ENCODE measurements at places on chromosomes 6 and 20.

DNA sequence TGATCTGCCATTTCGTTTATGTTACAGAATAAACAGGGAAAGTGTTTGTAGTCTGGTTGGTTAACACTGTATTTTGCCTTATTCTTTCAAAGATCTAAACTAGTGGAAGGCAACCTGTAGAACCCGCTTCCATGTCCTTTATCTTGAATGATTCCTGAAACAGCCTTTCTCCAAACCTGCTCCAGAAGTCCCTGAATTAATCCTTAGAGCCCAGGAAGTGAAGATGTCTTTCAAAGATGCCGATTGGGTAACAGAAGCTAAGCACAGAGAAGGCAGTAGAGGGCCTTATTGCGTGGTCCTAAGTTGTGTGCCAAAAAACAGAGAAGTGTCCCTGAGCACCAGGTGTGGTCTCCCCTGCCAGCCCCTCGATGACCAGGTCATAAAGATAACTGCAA is 19.2 kb upstream of the ZSCAN16 start:
- no peak for DNase-seq

DNA sequence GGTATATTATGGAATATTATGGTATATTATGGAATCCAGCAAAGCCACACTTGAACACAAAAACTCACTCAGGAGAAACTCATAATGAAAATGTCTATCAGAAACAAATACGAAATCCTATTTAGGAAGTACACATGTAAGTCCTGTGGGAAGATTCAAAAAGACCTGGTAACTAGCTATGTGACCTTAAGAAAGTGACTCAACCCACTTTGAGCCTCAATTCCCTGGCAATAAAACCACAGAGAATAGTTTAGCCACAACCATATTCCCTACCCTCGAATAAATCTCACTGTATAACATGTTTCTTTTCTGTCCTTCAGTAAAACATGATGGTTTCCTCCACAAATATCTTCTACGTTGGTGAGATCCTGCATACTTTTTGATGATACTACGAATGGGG is 56.4 kb downstream of the ZMYND8 start:
- no peak for DNase-seq

GRCh38 chr6:75188221-75188925 is 17.5 kb downstream of the COL12A1 start:
- DNase-seq, result no peak

DNA sequence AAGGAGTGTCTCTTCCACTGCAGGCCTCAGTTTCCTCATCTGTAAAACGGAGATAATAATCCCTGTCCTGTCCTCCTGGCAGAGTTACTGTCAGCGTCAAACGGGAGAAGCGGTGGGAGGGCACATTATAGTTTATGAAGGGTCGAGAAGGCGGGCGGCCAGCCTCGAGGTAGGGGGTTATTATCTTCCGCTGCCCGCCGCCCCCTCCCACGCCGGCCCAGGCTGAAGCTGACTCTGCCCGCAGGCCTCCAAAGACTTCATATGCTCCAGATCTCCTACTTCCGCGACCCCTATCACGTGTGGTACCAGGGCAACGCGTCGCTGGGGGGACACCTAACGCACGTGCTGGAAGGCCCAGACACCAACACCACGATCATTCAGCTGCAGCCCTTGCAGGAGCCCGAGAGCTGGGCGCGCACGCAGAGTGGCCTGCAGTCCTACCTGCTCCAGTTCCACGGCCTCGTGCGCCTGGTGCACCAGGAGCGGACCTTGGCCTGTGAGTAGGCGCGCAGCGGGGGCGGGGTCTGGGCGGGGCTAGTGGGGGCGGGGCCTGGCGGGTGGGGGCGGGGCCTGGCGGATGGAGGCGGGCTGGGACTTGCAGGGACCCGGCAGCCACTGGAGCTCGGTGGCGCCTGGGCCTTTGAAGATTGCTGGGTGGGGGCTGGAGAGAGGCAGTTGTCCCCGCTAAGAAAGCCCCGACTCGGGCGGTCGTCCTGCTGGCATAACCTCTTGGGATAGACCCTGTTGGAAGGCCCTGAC is 2.8 kb downstream of the PROCR start:
- DNase-seq, result no peak

DNA sequence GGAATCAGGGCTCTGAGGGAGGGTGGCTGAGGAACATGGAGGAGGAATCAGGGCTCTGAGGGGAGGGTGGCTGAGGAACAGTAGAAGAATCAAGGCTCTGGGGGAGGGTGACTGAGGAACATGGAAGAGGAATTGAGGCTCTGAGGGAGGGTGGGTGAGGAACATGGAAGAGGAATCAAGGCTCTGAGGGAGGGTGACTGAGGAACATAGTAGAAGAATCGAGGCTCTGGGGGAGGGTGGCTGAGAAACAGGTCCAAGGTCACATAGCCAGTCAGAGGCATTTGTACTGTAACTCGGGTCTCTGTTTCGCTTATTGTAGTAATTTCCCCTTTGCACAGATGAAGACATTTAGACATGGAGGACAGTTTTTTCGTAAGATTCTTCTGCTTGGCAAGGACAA is 164.8 kb downstream of the SOBP start:
- no peak for DNase-seq

DNA sequence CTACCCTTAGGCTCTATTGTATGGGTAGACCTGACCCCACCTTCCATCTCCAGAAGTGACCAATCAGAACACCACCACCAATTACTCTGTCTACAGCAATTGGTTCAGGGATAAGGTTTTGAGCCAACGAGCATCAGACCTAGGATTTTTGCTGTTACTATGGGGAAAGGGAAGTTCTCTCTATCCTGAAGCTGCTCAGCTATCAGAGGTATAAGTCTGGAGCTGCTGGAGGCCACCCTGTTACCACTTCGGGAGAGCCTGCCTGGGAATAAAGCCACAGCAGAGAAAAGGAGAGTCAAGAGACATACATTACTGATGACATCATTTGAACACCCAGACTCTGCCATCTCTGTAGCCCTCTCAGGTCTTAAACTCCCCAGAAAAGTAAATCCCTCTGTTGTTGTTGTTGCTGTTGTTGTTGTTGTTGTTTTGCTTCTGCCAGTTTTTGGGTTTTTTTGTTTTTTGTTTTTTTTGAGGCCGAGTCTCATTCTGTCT is 94.5 kb downstream of the PREX1 start:
- DNase-seq, result no peak

DNA sequence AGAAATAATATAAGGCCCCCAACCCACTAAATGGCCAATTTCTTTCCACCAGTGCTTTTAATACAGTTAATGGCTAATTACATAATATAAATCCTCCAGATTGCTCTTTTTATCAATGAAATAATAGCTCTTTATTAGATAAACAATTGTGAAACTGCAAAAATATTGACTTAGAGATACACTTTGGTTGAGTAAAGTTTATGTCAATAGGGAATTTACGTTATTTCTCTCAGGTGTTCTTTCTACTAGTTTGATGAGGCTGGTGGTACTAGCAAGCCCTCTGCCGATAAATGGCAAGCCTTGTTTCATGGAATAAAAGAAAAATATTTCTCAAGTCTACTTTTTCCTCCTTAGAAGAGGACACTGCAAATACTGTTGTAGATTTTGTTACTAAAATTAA is 18.9 kb downstream of the RFX6 start:
- no peak for DNase-seq

GRCh38 chr6:33815854-33816253 is 12.1 kb upstream of the MLN start:
- DNase-seq, result no peak

- DNase-seq, result no peak
Observed at GRCh38 chr20:23086931-23087411, 847 bp upstream of the CD93 start.

DNA sequence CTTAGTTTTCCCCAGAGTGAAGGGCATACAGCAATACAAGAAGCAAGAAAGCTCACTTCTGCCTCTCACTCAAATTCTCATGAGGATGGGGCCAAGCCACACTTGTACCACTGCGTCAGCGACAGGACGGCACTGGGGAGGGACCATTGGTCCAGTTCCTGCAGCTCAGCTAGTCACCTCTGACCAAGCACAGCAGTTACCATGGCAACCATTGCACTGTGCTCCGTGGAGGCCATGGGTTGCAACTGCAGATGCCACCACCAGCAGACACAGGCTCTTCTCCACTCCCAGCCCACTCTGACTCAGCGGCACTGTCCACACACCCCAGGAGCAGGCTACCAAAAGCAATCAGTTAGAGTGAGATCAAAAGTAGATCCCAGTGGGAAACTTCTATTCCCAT is 441.1 kb upstream of the ARID1B start:
- no peak for DNase-seq

DNA sequence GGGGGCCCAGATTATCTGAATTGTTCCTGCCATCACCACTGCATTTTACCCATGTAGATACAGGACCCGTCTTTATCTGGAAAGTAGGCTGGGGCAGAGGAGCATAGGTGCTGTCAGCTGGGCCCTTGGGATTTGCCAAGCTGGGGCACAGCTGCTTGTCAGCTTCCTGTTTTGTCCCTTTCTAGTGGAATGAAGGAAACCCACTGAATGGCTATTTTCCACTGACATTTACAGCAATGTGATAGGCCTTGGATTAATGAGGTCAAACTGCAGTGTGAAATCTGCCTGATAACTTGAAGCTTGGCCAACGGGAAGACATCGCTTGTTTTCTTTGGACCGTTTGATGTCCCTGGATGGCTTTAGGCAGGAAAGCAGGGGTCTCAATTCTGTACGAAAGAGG is 6.7 kb downstream of the PPP1R16B start:
- no peak for DNase-seq

- DNase-seq, result no peak
Observed at GRCh38 chr6:137389150-137389704, 105.0 kb downstream of the OLIG3 start.

- DNase-seq, result no peak
Observed at GRCh38 chr6:25280344-25281074, 1.3 kb downstream of the CARMIL1 start.

DNA sequence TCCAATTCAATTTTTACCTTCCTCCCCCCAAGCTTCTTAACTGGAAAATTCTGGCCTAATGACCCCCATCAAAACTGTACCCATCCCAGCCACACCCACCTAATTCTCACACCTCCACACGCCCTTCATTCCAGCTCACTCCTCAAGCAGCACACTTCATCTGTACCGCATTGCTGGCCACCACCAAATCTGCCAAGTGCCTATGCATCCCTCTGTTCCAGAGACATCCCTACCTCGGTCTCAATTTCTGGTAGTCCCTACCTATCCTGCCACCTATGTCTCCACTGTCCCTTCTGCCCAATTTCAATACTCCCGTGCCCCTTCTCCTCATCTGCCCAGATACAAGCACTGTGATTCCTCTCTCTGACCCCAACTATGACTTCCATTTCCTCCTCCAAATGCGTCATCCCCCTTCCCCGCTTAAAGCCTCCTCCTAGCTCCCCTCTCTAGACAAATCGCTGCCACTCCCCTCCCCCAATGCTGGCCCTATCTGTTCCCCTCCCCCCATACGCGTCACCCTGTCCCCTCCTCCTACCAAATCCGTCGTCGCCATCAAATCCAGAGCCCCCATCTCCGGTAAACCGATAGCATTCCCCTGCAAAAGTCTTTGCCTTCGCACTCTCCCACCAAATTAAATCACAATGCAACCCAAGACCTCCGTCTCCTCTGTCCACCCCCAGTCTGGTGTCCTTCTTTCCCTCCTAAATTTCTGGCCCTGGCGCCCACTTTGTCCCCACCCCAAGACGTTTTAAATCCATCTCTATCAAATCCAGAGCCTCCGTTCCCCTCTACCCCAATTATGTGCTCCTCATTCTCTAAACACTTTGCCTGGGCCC is 1.2 kb downstream of the MTCH1 start:
- DNase-seq, result peak; percentile 47

DNA sequence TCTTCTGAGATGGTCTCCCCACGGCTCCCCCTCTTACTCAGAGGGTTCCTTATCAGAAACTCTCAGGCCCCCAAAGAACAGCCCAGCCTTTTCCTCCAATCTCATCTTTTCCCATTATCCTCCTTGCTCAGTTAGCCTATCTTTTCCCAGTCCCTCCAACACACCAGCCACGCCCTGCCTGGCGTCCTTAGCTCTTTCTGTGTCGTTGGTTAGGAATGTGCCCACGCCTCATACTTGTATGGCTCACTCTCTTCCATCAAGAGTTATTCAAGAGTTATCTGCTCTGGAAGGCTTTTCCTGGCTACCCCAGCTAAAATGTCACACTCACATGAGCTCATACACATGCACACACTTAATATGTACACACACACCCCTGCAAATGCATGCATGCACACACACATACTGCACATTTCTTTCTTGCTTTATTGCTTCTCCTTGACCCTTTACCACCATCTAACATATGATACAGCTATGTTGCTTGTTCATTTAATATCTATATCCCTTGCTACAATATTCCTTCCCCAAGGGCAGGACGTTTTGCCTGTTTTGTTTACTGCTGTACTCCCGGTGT is 37.6 kb downstream of the SLC2A10 start:
- DNase-seq, result no peak

DNA sequence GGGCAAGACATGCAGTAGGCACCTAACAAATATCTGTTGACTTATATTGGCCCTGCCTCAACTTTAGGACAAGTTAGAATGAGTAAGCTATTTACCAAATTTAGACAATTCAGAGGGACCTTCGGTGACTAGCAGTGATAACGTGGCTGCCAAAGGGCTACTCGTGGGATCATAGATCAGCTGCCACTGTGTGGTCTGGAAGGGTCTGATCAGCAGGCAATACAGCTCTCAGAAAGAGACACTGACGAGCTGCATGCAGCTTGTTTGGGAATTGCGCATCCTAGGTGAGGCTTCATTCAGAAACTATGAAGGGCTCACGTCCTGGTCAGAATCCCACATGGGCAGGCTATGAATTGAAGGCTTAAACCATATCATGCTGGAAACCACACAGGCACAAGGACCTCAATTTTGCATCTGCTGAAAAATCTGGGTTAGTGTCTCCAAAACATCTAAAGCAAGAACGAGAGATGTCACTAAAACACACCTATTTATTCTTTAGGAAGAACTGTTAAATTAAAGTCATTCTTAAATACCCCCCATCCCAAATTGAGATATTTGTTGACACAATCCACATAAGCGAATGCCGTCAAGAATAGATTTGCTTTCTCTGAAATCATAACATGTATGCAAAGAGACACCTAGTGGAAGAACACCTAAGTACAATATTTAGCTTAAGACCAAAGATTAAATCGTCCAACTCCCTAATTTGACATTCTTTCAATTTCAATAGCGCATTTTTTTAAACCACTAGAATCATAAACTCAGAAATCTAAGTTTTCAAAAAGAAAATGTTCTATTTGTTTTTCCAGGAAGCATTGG is 79.6 kb downstream of the IPCEF1 start:
- DNase-seq, result peak; percentile 45

DNA sequence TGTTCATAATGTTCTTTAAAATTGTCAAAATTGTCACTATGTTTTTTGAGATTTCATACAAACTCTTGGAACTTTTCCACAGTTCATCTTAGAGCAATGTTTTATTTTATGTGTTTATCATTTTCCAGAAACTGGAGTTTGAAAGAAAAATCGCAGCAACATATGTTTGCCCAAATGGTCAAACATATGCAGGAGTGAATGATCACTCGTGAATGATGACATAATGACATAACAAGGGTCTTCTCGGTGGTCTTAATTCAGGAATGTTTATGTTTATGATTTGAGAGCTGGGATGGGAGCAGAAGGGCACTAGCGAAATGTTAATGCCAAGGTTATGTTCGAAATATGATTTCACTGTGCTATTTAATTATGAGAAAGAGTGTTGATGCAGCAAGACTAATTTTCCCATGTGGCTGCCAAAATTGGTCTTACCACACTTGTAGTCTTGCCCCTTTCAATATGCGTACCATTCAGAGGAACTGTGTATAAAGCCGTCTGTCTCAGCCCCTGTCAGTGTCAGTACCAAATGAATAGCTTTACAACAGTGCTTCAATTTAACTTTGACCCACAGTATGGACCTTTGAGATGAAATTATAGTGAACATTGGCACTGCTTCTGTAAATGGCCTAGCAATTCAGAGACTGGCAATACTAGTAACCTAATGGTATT is 152.3 kb downstream of the CARMIL1 start:
- no peak for DNase-seq

- no peak for DNase-seq
Observed at GRCh38 chr20:5372371-5372770, 55.6 kb upstream of the PROKR2 start.
